Sciatic nerve (tissue), 2 donors: ENCODE measurements at places on chromosomes 5 and 9.
A peak's percentile ranks its signal among the peaks of the same experiment; 100 is the strongest.

DNA sequence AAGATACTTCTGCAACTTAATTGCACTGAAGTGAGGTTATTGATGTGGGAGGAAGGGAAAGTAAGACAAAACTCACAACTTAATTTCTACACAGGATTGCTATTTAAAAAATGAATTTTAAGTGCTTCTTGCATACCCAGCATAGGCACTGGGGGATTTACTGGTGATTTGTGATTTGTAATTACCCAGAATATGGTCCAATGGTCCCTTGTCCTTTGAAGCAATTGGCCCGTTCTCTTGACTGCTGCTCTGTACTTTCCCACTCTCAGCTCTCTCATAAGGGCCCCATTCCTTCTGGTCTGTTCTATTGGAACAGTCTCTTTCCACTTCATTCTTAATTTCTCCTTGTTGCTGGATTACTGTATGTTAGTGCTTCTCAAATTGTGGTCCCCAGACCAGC, 75.4 kb upstream of the SPATA31D4 start:
- no peak for DNase-seq

DNA sequence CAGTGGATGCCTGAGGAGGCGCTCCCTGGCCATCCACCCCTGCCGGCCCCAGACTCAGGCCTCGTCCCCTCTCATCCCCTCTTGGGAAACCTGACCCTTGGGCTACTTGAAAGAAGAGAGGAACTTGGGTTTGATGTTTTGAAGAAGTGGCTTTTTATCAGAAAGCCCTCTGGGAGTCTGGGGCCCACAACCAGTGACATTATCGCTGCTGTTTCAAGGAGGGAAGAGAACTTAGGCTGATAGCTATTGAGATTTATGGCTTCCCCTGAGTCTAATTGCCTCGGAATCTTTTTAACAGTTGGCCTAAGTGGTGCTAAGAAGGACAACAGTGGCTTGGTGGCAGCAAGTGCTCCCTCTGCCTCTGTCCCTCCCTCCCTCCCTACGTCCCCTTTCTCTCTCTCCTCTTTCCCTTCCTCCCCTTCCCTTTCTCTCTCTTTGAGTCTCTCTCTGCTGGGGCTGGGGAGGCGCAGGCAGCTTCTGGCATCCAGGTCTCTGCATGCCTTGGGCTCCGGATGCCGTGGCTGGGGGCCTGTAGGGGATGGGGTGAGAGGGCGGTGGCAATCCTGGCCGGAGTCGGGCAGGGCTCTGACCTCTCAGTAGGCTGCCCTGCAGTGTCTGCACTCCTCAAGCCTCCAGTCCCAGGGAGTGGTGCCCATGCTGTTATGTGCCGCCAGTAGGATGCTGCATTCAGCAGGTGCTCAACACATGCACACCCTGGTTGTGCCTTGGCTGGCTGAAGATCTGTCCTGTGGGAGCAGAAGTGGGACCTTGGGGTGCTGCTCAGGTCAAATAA, 49.6 kb upstream of the RXRA start:
- DNase-seq = no peak

DNA sequence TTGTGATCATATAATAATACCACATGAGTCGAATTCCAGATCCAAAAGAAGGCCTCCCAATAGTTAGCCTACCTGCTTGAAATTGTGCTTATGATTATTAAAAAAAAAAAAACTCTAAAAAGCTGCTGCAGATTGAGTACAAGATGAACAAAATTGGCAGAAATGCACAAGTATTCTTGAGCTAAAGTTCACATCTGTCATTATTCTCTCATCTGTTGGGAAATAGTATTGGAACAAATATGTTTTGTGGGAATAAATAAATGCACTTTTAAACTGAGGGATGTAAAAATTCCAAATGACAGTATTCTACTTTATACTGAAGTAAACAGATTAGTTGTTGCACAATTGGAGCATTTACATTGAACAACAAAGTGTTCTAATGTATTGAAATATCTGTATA, 15.7 kb downstream of the DAB2 start:
- DNase-seq = no peak

GRCh38 chr5:103475629-103476240, 86.9 kb downstream of the NUDT12 start:
- DNase-seq = no peak

DNA sequence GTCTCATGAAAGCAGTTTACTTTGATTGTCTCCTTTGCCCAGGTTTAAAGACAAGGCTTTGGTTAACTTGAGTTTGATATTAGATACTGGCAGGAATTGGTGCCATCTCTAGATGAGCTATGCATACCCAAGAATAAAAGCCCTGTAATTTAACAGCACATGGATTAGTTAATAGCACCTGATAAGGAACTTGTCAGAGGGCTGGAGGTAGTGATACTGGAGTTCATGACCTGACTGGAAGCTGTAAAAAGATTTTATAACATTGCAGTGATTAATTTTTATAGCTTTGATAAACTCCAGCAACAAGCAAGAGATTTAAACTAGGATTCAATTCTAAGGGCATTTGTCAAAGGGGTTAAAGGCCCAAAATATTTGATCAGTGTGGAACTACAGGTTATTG, 34.9 kb upstream of the SYK start:
- no peak for DNase-seq

GRCh38 chr9:88235615-88236014, 97.3 kb upstream of the SPATA31C2 start:
- no peak for DNase-seq

DNA sequence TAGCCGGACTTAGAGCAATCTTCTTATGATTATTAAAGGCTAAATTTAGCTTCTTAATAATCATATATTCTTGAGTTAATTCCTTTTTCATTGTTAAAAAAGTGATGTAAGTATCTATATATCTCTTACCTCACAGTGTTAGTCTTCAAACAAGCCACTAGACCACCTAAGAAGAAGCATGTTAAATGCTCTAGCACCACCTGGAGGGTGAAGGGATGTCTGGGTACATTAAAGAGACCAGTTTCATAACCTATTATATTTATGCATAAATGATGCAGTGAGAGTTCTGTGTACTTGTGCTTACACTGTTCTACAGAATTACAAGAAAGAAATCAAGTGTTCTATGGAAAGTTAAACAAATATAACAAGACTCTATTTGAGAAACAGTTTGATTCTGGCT, 55.9 kb upstream of the SLCO6A1 start:
- DNase-seq = no peak

DNA sequence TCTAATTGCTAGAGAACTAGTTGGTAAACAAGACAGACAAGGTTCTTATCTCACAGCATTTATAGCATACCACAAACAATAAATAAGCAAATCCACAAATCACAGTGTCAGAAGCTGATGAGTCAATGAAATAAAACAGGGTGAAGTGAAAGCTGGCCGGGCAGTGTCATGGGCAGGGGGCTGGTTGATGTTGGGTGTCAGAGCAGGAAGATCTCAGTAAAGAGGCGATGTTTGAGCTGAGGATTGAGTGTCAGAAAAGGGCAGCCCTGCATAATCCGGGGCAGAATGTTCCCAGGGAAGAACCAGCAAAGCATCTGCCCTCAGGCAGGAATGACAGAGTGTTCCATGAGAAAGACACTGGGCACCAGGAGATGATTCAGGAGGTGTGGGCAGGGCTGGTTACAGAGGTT, 183.4 kb downstream of the GOLPH3 start:
- peak; percentile 3 for DNase-seq

GRCh38 chr5:78527054-78527859, 121.3 kb downstream of the LHFPL2 start:
- DNase-seq = no peak

- no peak for DNase-seq
Observed at GRCh38 chr9:116020146-116020545, 133.4 kb upstream of the PAPPA start.

DNA sequence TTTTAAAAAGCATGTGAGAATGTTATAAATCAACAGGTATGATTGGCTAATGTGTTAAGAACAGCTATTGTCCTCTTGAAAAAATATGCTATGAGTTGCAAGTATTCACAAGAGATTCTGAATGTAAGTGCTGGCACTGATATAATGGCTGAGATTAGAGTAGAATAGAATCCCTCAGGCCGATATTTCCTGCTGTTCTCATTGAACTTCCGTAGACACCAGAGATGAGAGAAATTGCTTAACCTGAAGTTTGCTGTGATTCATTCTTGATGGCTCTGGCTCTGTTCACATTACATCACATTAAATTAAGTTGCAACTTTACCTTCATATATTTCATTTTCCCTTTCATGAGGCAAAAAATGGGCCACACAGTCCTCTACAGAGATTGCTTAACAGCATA, 114.5 kb downstream of the BAAT start:
- no peak for DNase-seq

- no peak for DNase-seq
Observed at GRCh38 chr9:72704688-72705375, 183.4 kb downstream of the TMC1 start.

DNA sequence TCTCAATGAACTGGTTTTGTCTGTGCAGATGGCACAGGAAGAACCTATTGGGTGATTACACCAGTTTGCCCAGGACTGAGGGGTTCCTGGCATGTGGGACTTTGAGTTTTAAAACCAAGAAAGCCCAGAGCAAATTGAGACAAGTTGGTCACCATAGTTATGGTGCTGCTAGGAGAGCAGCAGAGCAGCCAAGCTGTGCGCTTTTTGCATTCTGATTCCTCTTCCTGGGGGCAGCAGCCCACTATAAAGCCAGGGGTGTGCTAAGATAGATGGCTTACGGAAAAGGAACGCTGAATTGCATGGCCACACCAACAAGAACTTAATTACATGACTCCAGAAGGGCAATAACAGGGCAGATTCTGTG, 49.7 kb downstream of the TIMD4 start:
- no peak for DNase-seq

DNA sequence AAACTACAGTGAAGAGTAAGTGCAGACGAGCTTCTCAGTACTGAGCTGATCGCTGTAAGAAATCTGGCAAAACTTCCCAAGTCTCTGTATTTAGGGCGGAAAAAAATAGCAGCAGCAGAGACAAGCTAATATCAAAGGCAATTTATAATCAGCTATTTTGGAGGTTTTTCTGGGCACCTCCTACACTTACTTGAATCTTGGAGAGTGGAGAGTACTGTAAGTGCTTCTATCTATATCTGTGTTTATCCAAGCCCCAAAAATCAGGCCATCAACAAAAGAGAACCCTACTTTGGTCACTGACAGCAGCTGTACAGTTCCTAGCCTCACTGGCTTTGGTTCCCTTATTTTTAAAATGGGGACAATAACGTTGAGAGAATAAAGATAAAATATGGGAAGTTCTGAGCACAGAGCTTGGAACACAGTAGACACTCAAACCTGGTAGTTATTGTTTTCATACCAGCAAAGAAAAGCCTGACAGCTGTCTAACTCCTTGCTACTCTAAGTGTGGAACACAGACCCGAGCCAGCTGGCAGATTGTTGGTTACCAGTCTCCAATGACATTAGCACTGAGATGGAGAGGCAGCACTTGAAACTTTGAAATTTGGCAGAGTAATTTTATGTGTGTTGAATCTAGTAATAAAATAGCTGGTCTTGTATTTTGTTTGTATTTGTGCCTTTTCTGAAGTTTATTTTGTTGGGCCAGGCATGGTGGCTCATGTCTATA, 96.0 kb upstream of the SLC28A3 start:
- no peak for DNase-seq

- no peak for DNase-seq
Observed at GRCh38 chr5:120504057-120504456, 40.0 kb downstream of the PRR16 start.

- DNase-seq = no peak
Observed at GRCh38 chr5:87141544-87141943, 126.1 kb upstream of the RASA1 start.

- DNase-seq = no peak
Observed at GRCh38 chr5:135232958-135233357, 166.1 kb downstream of the MACROH2A1 start.

DNA sequence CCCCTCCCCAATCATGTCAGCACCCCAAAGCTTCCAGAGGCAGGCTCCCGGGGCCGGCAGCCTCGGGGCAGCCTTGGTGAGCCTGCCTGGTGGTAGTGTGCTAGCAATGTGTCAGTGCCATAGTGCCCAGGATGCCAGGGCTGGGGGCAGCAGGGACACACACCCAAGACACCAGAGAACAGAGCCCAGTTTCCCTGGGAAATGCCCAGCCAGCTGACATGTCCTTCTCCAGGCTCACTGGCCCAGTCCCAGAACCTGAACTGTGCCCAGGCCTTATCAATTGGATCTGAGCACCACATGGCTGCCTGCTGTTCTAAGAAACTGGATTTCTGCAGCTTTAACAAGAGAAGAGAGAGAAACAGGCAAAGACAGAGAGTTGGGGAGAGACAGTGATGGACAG, 74.9 kb upstream of the LRRTM2 start:
- no peak for DNase-seq

DNA sequence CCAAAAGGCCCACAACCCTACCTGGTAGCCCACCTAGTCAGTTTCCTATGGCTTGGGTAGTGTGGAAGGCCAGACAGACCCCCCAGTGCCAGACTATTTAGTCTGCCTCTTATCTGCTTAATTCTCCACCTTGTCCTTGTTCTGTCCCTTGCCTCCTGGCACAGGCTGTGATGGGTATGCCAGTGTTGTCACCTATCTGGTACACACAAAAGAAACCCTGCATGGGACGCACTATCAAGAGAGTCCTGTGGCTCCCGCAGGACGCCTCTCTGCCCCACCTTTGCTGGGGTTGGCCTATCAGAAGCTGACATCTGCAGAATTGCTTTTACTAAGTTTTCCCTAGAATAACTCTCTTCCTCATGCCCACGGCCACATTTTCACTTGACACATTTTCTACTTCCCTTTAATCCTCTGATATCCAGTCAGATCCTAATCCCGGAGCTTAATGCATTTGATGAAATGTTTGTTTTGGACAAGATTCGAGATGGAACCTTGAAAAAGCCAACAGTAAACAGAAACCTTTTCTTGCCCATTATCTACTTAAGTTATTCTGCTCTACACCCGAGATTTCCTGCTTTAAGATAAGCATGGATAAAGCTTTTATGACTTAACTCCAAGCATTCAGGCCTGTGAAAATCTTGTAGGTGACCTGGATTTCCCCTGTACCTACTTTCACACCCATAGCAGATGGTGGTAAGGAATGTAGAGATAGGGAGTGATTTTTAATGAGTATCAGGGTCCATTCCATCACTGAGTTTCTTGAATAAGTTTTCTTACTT, 468.5 kb downstream of the ZNF608 start:
- DNase-seq = no peak

- no peak for DNase-seq
Observed at GRCh38 chr9:19595003-19595402, 186.2 kb downstream of the ACER2 start.

GRCh38 chr5:107485184-107485583, 185.6 kb downstream of the EFNA5 start:
- no peak for DNase-seq
